ENCODE measurements at places on chromosomes 4 and X.

DNA sequence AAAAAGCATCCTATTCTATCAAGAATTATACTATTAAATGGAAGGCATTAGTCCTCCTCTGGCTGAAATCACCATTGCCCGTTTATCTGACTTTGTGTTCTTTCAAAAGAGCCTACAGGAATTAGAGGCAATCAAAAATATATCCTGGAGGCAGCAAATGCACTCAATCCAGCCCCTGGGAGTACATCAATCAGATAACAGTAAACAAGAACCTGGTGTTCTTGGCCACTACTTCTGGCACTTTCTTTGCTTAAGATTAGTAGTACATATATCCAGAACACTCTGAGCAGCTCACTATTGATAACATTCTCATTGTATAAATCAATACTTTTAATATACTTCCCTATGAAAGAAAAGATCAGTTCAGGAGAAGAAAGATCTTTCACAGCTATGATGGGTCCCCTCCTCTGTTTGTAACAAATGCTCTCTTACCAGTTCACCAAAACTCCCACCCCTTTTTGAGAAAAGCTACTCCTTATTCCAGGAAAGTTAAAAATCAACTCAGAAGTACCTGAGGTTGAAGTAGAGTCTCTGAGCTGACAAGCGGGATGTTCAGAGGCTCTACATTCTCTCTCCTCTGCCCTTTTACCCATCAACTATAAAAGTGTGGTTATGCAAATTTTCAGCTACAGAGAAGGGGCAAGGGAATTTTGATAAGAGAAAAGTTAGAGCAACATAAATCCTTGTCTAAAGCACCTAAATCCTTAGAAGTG lies 176.0 kb downstream of the COX18 start:
- no peak for DNase-seq

DNA sequence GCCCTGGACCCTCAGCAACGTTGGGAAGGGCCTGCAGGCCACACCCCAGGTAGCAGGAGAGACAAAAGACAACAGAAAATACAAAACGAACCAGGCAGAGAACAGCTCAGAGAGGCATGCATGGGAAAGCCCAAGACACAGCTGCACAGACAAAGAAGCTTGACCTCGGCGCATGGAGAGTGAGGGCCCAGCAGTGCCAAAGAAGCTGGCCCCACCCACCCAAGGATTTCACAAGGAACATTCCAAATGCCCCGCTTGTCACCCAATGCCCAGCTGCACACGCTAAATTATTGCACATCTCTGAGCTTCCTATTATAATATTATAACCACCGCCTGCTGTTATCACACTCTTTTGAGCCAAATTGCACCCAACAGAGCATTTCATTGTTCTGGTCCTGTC lies 147.7 kb upstream of the TBL1X start:
- no peak for DNase-seq

DNA sequence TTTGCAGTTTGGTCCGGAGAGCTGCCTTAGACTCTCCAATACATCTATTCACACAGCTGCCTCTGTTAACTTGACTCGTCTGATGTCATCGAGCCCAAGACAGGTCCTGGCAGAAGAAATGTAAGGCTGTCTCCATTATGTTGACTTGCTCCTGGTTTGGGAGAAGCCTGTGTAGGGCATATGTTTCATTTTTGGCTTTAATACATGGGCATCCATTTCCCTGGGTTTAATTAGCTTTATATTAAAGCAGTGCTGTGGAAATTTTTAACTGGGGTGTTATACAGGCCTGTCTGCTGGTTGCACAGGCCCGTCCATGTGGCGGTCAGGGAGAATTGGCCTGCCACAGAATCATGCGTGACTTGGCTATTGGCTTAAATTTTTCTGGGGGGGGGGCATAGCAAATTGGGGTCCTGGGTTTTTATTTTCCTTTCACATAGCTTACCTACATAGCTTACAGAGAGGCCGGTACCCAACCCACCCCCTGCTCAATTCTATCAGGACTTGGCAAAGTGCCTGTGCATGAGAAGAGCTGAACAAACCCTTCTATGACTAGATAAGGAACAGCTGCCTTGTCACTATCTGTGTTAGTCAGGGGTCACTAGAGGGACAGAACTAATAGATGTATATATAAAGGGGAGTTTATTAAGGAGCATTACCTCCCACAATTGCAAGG lies 123.5 kb upstream of the WDR1 start:
- no peak for DNase-seq

GRCh38 chr4:141132072-141132708 lies 1.1 kb downstream of the RNF150 start:
- DNase-seq = no peak

- no peak for DNase-seq
These were observed 367.6 kb downstream of the ARHGAP24 start for GRCh38 chr4:85842540-85842939.

DNA sequence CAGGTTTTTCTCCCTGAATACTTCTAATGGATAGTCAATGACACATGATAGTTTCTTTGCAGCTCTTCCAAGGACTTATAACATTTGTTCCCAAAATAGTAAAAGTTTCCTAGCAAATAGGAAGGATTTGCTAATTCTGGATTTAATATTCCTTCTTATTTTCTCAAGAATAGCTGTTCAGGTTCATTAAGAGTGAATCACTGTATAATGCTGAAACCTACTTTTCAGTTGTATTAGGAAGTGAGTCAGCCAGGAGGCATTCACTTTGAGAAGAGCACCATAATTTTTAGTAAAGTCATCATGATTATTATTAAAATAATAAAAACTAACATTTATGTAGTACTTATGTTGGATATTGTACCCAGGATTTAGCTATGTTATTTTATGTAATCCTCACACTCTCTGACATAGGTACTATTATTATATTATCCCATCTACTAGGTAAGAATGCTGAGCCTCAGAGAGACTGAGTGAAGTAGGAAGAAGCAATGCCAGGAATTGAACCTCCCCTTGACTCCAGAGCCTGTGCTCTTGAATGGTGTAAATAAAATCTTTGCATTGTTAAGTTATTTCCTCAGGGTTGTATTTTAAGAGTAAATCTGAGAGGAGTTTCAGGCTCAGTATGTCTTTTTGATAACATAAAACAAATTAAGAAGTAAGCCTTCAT lies 114.8 kb downstream of the REELD1 start:
- DNase-seq = no peak

- no peak for DNase-seq
These were observed 45.6 kb upstream of the GPR78 start for GRCh38 chr4:8534611-8535010.

DNA sequence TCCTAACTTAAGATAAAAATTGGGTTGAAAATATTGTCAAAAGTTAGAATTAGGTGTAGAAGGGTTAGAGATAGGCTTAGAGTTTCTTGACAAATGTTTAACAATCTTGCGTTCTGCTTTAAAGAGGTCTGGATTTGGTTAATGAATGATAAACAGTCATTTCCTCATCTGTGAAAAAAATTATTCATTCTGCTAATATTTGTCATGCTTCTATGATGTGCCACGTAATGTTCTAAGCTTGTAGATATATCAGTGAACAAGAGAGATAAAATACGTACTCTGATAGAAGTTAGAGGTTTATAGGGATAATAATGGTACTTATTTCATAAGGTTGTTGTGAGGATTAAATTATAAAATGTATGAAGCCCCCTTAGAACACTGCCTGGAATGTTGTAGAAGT lies 443.0 kb upstream of the GALNT7 start:
- DNase-seq = no peak

DNA sequence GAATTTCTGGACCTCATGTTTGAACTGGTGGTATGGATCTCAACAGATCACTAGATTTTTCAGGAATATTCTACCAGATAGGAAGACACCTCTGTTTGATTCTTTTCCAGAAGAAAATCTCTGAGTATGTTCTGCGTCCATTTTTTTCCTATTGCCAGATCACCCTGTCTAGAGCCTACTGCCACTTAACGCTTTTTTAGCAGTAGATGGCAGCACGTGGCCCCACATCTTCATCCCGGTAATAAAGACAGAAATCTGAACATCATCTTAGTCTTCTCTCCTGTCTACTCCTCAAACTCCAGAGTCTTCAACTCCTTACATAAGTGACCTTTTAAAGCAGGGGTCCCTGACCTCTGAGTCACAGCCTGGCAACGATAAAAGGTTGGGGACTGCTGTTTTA lies 184.7 kb downstream of the TMA16 start:
- DNase-seq = no peak

- no peak for DNase-seq
These were observed 62.6 kb downstream of the GLRA2 start for GRCh38 chrX:14591976-14592375.

DNA sequence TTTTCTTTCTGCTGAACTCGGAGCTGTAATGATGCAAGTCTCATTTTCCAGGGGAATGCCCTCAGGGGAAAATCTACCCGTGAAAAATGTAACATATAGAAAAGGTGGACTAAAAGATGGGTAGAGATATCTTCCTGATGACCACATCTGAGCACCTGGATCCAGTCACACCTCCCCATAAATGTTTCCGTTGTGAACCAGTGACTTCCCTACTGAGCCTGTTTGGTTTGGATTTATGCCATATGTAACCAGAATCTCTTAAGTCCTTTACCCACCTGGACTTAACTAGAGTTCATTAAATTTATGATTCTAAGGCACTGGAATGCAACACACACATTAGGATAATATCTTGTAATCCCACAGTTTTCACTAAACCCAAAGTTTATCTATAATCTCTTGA lies 171.1 kb downstream of the ZNF330 start:
- no peak for DNase-seq

DNA sequence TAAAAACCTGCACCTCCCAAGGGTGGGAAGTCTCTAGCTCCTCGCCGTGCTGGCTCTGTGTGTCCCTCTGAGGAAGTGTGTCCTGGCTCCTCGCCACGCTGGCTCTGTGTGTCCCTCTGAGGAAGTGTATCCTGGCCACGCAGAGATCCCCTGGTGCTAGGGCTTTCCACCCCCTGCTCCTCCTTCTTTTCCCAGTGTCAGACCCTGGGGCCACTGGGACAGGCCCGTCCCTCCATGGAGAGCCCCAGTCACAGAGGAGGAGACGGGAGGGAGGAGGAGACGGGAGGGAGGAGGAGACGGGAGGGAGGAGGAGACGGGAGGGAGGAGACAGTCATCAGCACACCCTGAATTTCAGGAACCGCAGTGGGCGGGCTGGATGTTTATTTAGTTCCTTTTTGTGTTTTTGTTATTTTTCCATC lies 53.8 kb upstream of the HGFAC start:
- DNase-seq = no peak

DNA sequence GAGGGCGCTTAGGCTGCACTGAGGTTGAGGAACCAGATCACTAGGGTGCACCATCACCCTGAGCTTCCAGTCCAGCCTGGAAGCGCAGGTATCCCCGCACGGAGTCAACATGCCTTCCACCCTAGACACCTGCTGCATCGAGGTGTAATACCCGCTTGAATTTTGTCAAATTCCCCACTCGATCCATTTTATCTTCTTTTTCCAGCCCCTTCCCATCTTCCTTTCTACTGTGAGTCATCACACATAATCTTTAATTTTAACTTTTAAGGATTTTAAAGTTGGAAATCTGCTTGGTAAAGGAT lies 821 bp downstream of the PLK4 start:
- DNase-seq = no peak

DNA sequence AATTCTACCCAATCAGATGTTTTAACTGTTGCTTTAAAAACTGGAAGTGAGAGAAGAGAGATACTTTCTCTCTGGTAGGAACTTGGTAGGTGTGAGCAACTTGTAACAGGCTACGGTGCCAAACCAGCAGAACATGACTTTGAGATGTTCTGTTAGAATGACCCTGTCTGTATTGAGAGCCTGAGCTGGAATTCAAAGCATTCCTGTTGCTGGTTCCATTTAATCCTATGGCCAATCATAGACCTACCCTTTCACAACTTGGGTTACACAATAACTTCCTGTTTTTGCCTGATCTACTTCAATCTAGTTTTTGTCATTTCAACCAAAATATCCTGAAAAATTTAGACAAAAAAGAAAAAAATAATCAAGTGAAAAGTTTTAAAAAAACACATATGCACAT lies 1.7 kb upstream of the PRRG1 start:
- DNase-seq = no peak

- no peak for DNase-seq
These were observed 169.6 kb upstream of the MXRA5 start for GRCh38 chrX:3516051-3516541.

DNA sequence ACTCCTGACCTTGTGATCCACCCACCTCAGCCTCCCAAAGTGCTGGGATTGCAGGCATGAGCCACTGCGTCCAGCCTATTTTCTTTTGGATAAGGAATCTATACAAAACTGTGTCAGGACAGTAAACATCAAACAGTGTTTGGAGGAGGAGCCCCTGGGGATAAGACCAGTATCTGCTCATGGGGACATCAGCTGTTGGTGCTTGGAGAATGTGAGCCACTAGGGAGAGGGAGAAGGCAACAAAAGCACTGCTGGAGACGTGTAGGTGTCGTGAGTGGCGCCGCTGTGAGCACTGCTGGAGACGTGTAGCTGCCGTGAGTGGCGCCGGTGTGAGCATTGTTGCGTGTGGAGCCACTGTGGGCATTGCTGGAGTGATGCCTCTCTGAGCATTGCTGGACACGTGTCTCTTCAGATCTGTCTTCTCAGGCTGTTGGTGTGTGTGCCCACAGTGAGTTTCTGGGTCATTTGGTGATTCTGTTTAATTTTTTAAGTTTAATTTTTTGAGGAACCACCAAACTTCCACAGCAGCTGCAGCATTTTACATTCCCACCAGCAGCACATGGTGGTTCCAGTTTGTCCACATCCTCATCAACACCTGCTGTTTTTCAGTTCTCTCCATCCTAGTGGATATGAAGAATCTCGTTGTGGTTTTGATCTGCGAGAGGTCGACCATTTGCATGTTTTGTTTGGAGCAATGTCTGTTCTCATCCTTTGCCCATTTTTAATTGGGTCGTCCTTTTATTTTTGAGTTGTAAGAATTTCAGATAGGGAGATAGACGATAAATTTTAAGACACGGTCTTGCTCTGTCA lies 19.0 kb downstream of the DGKQ start:
- DNase-seq = no peak

GRCh38 chrX:6852869-6853268 lies 294.6 kb upstream of the STS start:
- no peak for DNase-seq

DNA sequence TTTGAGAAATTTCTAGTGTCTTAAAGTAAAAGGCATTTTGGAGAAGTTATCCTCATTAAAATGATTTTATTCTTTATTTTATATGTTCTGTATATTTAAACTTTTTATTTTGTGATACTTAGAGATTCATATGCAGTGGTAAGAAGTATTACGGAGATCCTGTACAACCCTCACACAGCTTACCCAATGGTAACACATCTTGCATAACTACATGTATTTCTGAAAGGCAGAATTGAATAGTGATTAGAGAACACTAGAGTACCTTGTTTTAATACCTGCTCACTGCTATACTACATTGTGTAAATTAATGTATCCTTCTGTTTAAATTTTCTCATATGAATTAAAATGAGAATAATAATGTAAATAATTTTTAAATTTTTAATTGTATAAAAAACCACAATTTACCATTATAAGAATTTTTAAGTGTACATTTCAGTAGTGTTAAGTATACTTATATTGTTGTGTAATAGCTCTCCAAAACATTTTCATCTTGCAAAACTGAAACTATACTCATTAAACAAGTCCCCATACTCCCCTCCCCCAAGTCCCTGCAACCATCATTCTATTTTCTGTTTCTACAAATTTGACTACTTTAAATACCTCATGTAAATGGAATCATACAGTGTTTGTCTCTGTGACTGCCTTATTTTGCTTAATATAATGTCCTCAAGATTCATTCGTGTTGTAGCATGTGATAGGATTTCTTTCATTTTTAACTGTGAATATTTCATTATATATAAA lies 45.4 kb downstream of the INTS12 start:
- no peak for DNase-seq

Data from activated CD8-positive, alpha-beta memory T cell treated with anti-CD3 and anti-CD28 coated beads for 1 hour (primary cell).